ENCODE measurements at places on chromosomes 3 and 15.

GRCh38 chr3:40524222-40524567 is 565 bp upstream of the ZNF621 start:
- no peak for DNase-seq

GRCh38 chr3:133476971-133477375 is 77.1 kb downstream of the BFSP2 start:
- DNase-seq, result peak; percentile 97

DNA sequence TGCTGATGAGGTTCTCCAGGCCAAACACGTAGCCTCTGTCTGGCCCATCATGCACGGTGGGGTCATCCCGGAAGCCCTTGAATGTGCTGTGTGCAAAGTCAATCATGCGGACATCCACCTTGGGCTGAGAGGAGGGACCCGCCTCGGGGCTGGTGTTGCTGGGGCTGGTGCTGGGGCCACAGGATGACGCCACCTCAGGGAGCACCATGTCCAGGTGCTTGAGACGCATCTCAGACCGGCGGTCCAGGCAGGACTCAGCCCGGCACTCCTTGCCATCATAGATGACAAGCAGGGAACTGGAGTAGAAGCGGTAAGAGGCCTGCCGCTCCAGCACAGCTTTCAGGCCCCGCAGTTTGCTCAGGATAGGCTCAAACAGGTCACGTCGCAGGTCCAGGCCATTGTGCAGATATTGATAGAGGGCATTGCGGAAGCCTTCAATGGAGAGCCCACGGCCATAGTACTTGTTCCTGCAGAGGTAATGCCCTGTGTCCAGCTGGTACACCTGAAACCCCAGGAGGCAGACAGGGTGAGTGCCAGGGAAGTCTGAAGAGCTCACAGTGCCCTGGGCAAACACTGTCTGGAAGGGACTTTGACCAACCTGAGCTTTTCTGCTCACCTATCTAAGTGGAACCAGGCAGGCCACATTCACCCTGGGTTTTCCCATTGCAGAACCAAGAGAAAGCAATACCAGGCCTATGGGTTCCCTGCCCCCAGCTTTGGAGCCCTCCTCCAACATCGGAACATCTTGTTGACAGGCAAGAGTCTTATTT is 3.6 kb upstream of the GMPPB start:
- DNase-seq, result no peak

DNA sequence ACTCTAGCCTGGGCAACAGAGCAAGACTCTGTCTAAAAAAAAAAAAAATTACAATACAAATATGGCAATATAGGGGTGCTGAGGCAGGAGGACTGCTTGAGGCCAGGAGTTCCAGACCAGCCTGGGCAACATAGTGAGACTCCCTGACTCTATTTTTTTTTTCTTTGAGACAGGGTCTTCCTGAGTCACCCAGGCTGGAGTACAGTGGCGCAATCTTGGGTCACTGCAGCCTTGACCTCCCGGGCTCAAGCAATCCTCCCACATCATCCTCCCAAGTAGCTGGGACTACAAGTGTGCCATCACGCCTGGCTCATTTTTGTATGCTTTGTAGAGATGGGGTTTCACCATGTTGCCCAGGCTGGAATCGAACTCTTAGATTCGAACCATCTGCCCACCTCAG is 17.3 kb upstream of the RAB11A start:
- DNase-seq, result no peak

DNA sequence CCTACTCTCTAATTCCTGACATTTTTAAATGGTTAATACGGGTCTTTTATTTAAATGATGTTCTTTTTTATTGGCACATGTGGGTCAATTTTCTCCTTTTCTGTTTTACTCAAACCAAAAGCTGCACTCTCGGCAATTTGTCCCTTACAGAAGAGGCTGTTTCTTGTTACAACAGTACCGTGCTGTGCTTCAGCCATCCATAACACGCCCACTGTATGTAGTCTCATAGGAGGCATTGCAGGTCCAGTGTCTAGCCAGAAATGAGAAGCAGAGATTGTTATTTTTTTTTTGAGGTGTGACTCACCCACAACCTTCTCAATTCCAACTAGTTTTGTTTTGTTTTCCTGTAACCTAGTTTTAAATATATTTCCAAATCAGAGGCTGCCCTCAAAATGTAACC is 164.6 kb downstream of the GMNC start:
- no peak for DNase-seq
